ENCODE measurements at places on chromosomes 7 and 10.
A peak's percentile ranks its signal among the peaks of the same experiment; 100 is the strongest.

DNA sequence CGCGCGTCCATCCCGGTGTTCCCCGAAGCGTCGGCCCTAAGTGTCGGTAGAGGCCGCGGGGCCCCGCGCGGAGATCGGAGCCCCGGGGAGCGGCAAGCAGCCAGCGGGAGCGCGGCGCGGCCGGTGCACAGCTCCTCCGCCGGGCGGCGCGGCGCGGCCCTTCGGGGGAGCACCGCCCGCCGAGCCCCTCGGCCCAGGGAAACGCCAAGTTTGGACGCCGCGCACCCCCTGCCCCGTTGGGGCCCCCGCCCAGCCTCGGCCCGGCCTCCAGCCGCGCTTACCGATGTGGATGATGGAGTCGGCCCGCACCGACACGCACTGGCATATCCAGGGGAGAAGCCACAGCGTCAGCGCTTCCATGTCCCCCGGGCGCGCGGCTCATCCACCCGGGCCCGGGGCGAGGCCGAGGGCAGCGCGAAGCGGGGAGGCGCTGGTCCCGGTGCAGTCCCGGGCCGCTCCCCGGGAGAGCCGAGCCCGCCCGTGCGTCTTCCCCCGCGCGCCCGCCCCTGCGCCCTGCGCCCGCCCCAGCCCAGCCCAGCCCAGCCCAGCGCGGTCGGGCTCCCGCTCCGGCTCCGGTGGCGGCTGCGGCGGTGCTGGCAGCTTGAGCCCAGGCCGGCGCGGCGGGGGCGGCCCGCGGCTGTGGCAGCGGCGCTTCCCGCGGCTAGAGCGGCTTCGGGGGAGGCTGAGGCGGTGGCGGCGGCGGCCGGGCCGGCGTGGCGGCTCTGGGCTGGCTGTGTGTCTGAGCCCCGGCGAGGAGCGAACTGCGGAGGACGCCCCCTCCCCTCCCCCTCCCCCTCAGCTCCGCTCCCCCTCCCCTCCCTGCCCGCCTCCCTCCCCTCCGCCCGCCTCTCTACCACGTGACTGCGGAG is at the start of gene GRID1:
Gene GRID1 (minus strand): TSS at position 763 of the 869 bp plus-strand sequence.
- no peak for DNase-seq

GRCh38 chr7:137539111-137539715 is 195.7 kb upstream of the PTN start:
- DNase-seq, result no peak

DNA sequence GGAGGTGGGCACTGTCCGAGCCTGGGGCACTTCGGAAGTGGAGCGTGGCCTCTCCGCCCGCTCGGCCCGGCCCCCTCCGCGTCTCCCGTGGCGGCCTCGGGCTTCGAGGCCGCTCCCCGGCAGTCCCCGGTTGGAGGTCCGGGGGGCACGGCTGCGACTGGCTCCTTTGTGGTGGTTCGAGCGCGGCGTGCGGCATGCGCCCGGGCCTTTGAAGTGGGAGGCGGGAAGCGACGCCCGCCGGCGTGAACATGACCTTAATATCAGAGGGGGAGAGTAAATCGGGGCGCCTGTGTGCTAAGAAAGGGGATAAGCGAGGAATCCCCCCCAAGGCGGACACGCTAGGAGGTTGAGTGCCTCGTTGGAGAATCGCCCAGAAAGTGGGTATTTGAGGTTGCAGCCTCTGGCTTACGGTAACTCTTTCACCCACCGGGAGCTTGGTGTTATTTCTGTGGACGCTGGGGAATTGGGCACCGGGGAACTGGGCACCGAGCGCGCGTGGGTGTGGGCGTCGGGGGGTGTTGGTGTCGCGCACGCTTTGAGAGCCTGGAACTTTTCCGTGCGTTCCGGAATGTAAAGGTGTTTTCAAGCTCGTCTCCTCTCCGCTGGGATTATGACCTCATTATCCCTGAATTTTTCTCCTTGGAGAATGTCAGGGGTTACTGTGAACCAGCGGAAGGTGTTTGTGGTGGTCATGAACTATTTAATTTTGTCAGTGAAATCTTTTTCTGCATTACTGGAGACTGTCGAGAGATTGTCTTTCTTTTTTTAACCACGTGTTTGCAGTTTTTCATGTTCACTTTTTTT is 660 bp downstream of the SUV39H2 start:
- DNase-seq, result peak; percentile 25

- no peak for DNase-seq
These were observed 207.3 kb downstream of the FAM107B start for GRCh38 chr10:14567421-14567820.

DNA sequence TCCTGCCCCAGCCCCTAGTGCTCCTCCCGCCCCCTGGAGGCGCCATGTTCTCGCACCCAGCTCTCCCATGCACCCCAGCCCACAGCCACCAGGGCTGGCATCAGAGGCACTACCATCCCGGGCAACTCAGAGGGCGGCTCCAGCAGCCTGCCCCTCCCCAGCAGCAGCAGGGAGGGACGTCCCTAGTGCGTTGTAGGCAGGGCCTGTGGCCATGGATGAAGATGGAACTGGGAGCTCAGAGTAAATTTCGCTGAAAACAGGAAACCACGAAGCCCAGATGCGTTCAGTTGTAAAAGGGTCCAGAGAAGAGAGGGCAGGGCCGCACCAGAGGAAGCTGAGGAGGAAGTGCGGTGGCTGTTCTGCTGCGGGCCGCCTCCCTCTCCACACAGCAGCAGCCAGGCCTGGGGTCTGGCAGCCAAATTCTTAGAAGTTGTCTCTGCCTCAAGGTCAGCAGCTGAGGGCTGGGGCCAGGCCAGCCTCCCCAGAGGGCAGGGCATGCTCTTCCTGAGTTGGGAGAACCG is 24.6 kb downstream of the VSIR start:
- peak; percentile 45 for DNase-seq

DNA sequence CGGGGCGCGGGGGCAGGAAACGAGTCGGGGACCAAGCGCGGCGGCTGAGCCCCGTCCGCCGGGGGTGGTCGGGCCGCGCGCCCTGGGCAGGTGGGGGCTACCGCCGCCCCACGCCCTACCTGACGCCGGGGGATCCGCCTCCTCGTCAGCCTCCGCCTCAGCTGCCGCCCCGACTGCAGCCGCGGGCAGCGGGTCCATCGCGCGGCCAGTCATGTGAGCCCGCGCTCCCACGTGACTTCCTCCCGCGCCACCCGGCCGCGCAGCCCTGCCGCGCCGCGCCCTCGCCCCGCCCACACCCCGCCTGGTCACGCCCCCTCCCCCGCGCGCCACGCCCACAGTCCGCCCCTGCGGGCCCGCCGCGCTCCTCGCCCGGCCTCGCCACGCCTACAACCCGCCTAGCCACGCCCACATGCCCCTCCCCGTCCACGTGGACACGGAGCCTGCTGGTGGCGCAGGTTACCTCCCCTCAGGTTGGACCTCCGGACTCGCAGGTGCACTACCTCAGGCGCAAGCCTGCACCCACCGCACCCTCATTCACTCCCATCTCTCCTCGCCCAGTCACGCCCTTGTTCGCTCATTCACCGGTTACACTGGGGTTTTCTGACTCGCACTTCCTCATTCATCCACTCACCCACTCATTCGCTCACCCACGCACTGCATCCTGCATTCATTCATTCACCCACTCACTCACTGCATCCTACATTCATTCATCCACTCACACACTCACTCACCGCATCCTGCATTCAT is at the start of gene SNX8:
Gene SNX8 (minus strand): TSS at position 233 of the 747 bp plus-strand sequence. CDS start 20 bp downstream, at position 213.
- peak; percentile 94 for DNase-seq

GRCh38 chr7:100563809-100564400 is 9.8 kb downstream of the SAP25 start:
- DNase-seq, result peak; percentile 86
